ENCODE measurements at places on chromosomes 2 and 18.

DNA sequence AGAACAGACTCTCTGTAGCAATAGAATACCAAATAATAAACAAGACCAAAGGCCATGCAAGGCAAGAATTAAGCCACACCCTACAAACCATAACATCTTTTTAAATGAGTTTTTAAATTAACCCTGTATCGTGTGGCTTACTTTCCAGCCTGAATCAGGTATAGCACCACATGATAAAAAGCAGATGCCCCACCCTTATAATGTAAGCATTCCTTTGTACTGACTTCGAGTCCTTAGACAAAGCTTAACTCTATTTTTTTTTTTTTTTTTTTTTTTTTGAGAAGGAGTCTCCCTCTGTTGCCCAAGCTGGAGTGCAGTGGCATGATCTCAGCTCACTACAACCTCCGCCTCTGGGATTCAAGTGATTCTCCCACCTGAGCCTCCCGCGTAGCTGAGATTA is 1.7 kb upstream of the C2orf42 start:
- no peak for DNase-seq

GRCh38 chr2:177545981-177546585 is 153.5 kb downstream of the AGPS start:
- no peak for DNase-seq

- DNase-seq = no peak
Measured at GRCh38 chr2:103005393-103005792, 243.6 kb downstream of the TMEM182 start.

- peak; percentile 93 for DNase-seq
Measured at GRCh38 chr2:186589612-186590349, at the start of gene ITGAV. Gene ITGAV (plus strand): TSS chr2:186590056. CDS start chr2:186590339, 283 bp downstream.

- DNase-seq = peak; percentile 77
Measured at GRCh38 chr2:120910956-120911951, 175.6 kb downstream of the GLI2 start.

DNA sequence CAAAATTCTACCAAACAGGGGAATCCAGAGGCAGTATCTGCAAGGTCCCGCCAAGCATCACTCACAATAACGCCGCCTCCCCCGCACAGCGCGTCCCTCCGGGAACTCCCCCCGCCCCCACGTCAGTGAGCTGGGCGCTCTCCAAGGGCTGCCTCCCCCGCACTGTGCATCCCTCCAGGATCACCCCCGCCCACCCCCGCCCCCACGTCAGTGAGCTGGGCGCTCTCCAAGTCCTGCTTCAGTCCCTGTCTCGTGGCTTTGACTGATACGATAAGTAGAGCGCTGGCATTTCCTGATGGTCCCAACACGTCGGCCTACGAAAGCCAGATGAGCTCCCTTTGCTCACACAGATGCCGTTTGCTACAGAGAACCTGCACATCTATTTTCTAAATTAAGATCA is 130.7 kb upstream of the TPO start:
- DNase-seq = peak; percentile 13

- DNase-seq = peak; percentile 63
Measured at GRCh38 chr2:137947728-137948336, 16.4 kb upstream of the HNMT start.

DNA sequence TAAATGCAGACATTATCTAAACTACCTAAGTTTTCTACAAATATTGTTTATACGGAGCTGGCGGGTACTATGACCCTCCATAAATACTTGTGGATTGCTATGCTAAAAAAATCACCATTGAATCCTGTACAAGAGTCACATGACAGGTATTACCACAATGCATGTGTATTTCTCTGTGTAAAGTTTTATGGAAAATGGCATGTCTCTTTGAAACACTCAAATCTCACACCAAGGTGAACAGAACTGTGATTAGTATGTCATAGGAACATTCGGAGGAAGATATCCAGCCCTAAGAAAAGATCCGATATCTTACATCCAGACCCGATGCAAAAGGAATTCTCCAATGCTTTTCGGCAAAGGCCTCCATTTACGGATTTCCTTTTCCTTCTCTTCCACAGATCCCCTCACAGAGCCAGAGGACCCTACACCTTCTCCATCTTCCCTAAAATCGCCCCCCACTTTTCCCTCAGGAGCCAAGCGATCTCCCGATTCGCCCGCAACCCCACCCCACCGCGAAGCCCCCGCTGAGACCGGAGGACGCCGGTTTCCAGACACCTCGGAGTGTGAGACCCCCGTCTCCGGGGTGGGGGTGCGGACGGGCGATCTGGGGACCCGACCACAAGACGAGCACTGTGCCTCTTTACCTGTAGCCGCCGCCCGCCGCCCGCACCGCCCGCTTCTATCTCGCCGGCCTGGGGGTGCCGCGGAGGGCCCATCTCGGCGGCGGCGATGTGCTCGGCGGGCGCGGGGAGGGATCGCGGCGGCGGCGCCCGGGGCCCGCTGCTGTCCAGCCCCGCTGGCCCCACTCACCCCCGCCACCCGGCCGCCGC is 1.2 kb downstream of the SAP130 start:
- no peak for DNase-seq

DNA sequence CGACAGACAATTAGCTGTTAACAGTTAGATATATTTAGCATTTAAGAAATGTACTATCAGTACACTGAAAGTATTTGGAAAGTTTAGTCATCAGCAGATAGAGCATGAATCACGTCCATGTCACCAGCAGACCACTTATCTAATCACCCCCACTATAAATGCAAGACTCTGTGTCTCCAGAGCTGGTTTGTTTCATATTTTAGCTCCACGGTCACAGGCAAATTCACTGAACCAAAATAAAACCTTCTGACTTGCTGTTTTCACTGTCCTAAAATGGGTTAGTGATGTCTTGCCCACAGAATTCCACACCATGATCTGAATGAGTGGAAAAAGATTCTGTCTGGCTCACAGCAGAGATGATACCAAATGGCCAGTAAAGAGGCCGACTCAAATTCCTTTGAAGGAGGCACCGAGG is 64.9 kb downstream of the CDH2 start:
- DNase-seq = peak; percentile 95

- no peak for DNase-seq
Measured at GRCh38 chr2:125167152-125167551, 1142.1 kb downstream of the CNTNAP5 start.

DNA sequence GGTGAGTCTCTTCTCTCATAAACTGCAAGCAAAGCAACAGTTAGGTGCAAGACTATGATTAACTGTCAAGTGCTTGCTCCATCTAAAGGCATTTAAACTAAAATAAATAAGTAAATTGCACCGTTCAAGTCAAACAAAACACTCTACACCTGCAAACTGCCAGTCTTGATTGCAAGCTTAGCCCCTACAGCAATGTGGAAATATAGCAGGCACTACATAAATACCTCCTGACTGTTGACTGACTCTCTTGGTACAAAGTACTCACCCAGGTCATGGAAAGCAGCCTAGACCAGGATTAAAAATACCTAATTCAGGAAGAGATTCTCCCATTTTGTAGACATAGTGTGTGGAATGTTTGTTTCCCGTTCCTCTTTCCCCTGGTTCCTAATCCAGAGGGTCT is 176.6 kb upstream of the KLHL29 start:
- DNase-seq = no peak

GRCh38 chr2:54728669-54729120 is 5.2 kb downstream of the EML6 start:
- peak; percentile 96 for DNase-seq

DNA sequence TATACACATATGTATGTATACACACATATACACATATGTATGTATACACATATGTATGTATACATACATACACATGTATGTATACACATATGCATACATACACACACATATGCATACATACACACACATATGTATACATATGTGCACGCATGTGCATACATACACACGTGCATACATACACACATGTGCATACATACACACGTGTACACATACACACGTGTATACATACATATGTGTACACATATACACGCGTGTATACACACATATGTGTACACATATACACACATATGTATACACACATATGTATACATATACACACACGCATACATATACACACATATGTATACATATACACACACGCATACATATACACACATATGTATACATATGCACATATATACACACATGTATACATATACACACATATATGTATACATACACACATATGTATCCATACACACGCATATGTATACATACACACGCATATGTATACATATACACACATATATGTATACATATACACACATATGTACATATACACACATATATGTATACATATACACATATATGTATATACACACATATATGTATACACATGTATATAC is 21.5 kb downstream of the NABP1 start:
- DNase-seq = no peak

DNA sequence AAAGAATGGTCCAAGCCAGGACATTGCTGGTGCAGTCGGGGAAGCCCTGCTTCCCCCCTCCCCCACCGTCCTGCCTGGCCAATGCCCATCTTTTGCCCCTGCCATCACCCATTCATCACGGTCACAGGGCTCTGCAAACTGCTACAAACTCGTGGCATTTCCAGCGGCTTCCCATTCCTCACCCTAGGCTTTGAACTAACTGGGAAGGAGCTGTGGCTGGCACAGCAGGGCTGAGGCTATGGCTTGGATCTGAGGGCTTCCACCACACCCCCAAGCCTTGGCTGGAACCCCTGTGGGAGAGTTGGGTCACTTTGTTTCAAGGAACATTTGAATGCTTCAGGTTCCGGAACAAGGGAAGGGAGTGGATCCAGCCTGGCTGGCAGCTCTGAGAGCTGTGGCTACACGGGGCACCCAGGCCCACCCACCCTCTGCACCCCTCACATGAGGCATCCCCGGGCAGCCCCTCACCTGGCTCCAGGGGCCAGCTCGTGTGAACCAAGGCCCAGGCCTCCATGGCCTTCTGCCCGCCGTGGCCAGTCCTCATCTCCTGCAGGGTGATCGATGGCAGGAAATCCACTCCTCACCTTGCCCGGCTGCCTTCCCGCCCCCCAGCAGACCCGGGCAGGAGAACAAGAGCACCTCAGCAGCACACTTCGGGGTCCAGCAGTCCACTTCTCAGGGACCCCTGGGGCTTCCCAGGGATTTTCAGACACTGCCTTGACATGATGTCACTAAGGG is 58.8 kb upstream of the OTOS start:
- DNase-seq = no peak

GRCh38 chr2:238710032-238710735 is 137.7 kb upstream of the TWIST2 start:
- DNase-seq = no peak

DNA sequence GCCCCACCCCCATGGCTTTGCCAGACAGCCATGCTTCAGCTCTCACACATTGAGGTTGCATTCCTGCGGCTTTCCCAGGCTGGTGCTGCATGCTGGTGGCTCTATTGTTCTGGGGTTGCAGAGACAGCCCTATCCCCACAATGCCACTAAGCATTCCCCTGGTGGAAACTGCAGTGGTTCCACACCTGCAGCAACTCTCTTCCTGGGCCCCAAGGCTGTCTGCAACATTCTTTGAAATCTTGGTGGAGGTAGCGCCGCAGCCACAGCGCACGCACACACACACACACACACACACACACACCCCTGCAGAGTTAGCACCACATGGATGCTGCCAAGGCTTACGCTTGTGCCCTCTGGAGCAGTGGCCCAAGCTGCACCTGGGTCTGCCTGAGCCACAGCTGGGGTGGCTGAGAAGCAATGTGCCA is 21.4 kb downstream of the SFXN5 start:
- peak; percentile 42 for DNase-seq

GRCh38 chr2:173741759-173742158 is 223.4 kb downstream of the SP3 start:
- DNase-seq = peak; percentile 64

Data from fibroblast of skin of back (primary cell).